Anterior cingulate cortex (tissue), 58 donors: ENCODE measurements at places on chromosomes 11 and 22.

- no peak for DNase-seq
Measured at GRCh38 chr11:92050305-92050704, 174.3 kb upstream of the FAT3 start.

DNA sequence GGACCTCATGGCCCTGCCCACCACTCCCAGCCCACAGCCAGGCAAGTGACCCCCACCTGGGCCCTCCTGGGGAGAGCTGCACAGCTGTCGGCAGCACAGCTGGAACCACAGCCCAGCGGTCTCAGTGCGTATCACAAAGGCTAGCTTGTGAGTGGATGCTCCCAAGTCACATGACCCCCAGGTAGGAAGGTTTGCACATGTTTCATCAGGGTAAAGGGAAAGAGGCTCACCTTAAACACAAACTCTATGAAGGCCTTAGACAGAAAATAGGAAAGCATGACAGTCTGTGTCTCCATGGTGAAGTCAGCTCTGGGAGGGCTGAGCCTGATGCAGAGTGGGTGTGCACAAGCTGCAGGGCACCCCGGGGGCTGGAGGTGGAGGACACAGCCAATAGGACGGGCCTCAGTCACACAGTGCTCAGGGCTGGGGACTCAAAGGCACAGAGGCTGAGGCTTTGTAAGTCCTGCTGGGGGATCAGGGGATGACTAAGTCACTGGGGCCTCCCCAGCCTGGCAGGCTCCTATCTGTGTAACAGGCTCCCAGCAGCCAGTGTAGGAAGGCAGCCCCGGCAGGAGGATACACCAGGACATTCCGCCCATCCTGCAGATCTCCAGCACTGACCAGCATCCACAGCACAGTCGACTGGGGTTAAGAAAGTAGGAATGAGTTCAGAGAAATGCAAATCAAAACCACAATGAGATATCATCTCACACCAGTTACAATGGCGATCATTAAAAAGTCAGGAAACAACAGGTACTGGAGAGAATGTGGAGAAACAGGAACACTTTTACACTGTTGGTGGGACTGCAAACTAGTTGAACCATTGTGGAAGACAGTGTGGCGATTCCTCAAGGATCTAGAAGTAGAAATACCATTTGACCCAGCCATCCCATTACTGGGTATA lies 22.0 kb downstream of the CELSR1 start:
- DNase-seq: no peak

DNA sequence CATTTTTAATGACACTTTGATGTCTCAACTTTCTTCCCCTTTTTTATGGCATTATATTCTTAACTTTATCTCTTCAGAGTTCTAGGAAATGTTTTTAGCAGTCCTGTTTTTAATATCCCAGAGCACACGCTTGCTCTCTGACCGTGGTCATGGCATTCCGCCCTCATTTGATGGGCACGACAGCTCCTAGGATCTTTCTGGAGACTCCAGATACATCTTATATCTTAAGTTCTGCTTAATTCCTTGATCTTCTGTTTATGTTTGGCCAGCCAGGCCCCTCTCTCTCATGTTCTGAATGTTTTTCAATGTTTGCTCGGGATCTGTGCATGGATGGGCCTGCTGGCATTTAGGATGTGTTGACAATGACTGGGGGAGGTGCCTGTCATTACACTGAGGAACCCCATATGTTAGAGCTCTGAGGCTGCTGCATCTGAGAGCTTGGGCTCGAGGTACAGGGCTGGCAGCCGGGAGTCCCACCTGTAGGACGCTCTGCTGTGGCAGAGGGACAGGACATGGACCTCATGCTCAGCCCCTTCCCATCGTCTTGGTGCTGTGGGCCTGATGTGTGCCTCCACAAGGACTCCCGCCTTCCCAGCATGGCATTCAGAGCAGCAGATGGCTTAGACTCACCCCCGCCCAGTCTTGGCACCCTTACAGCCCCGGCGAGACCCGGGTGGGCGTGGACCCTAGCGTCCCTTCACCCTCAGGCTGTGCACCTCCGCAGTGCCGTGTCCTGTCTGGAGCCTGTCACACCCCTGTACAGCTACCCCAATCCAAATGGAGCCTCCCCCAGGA lies 75.0 kb downstream of the CDKN1C start:
- DNase-seq: no peak

- DNase-seq: no peak
Measured at GRCh38 chr22:39859903-39860588, 33.5 kb downstream of the ENTHD1 start.

- DNase-seq: no peak
Measured at GRCh38 chr11:29809121-29809520, 207.7 kb downstream of the KCNA4 start.

DNA sequence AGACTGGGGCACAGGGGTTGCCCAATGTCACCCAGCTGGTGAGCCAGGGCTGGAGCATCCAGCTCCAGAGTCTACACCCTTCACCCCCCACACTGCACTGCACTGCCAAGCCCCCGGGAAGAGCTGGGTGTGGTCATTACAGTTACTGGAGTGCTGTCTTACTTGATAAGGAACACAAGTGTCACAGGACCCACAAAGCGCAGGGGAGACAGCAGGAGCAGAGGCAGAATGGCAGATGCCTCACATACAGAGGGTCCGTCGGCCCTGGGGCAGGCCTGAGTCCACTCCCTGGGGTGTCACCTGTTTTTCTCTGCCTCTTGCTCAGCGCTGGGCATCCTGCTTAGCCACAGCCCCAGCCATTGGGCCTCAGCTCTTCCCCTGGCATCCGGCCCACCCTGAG lies 7.7 kb downstream of the IL2RB start:
- no peak for DNase-seq

- no peak for DNase-seq
Measured at GRCh38 chr22:35685731-35686130, 31.9 kb upstream of the APOL5 start.

GRCh38 chr11:73252577-73253191 lies 19.5 kb upstream of the P2RY6 start:
- no peak for DNase-seq

DNA sequence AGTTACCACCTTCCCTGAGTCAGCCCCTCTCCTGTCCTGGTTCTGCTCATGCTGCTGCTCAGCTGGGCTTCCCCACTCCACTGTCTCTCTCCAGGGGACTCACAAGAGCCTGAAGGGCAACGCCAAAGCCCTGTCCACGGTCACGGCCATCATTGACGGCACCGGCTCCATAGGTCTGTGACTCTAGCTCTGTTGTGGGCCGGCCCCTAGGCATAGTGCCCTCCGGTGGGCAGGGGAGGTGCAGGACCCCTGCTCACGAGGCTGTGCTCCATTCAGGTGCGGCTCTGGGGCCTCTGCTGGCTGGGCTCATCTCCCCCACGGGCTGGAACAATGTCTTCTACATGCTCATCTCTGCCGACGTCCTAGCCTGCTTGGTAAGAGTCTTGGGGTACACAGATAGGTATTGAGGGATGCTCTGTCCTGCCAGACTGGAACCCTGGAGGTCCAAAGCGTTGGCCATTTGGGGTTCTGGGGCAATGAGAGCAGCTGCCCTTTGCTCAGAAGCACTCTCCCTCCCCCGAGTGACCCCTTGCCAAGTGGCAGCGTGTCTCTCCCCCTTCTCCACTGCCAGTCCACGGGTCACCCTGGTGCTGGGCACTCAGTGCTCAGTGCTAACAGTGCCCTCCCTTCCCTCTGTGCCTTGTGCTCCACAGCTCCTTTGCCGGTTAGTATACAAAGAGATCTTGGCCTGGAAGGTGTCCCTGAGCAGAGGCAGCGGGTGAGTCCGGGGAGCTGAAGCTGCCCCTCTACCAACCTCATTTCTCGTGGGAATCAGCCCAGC lies 22.4 kb downstream of the SLC37A2 start:
- DNase-seq: no peak

DNA sequence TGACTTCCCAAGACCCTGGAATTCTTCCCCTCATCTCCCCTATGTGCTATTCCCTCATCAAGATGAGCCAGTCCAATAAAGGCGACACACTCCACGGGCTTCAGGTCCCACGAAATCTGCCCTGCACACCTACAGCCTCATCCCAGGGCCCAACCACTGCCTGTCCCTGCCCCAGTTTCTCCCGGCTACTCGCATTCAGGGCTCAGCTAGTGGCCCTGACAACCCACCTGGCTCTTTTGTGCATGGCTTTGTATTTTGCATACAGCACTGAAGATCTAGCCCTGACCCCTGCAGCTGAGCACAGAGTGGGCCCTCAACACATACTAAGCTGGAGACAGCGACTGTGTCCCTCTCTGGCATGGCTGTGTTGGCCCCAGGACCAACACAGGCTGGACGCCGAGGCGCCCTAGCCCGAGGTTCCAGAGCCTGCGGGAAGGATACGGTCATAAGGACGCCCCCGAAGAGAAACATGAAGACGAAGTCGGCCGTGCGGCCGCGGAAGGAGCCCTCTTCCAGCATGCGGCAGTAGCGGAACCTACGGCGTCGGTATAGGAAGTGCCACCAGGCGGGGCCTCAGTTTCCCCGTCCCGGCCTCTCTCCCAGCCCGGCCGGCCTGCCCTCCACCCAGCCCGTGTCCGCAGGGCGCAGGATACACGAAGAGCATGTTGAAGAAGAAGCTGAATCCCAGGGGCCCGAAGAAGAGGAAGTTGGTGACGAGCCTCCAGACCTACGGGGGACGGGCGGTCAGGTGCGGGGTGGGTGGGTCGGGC lies 710 bp downstream of the DERL3 start:
- no peak for DNase-seq

- DNase-seq: peak; percentile 31
Measured at GRCh38 chr11:102940714-102941588, 14.6 kb downstream of the MMP13 start.

GRCh38 chr22:45211848-45212247 lies 28.8 kb downstream of the KIAA0930 start:
- no peak for DNase-seq

- DNase-seq: no peak
Measured at GRCh38 chr11:74133436-74133835, 37.4 kb downstream of the C2CD3 start.

DNA sequence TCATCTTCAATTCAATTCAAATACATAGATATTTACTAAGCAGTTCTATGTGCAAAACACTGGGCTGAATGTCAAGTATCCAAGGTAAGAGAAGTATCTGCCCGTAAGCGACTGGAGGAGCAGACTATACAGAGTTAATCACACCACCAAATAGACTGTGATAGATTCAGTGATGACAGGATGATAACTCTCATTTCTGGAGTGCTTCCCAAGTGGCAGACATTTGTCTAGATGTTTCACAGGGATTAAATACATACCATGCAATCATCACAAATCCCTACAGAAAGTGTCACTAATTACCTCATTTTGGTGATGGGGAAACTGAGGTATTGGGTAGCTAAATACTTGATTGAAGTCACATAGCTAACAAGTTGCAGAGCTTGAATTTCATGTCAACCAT lies 508.7 kb upstream of the TENM4 start:
- no peak for DNase-seq

- DNase-seq: no peak
Measured at GRCh38 chr22:21816787-21817496, 50.5 kb downstream of the MAPK1 start.

DNA sequence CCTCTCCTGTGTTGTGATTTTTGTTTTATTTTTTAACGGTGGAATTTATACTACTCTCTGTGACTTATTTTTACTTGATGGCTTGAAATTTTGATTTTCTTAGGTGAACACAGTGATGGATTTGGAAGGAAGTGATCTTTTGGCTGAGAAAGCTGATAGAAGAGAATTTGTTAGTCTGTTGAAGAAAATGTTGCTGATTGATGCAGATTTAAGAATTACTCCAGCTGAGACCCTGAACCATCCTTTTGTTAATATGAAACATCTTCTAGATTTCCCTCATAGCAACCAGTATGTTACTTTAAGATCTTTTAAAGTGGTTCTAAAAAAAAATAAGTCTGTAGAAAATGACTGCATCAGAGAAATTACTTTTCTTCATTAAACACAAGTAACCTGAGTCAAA lies 82.1 kb downstream of the HIPK3 start:
- no peak for DNase-seq

DNA sequence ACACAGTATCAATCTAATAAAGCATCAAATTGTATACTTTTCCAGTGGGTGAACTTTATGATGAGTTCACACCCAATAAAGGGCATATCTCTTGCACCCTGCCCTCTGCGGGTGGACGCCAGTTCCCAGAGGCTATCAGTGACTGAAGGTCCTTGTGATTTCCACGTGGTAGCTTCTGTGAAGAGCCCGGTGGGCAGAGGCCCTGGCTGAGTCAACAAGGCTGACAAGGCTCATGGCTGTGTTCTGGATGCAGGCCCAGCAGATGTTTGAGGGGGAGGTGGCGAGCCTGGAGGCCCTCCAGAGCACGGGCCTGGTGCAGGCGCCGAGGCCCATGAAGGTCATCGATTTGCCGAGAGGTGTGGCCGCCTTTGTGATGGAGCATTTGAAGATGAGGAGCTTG lies 71.4 kb downstream of the PIWIL3 start:
- no peak for DNase-seq

DNA sequence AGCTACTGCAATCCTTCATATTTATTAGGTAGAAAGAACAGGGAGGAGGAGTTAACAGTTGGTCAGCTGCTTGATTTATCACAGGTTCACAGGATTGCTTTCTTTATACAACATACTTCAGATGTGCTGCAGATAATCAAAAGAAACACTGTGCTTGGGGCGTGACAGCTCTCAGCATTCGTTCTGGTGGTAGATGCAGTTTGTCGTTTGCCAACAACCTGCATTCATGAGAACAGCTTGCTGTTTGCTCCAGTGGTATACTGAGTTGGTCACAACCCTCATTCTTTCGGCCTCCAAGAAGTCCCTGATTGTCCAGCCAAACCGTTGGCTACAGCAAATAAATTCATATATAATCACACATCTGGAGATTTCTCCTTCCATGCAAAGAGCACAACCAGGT lies 120.5 kb downstream of the ZNF280B start:
- DNase-seq: no peak

DNA sequence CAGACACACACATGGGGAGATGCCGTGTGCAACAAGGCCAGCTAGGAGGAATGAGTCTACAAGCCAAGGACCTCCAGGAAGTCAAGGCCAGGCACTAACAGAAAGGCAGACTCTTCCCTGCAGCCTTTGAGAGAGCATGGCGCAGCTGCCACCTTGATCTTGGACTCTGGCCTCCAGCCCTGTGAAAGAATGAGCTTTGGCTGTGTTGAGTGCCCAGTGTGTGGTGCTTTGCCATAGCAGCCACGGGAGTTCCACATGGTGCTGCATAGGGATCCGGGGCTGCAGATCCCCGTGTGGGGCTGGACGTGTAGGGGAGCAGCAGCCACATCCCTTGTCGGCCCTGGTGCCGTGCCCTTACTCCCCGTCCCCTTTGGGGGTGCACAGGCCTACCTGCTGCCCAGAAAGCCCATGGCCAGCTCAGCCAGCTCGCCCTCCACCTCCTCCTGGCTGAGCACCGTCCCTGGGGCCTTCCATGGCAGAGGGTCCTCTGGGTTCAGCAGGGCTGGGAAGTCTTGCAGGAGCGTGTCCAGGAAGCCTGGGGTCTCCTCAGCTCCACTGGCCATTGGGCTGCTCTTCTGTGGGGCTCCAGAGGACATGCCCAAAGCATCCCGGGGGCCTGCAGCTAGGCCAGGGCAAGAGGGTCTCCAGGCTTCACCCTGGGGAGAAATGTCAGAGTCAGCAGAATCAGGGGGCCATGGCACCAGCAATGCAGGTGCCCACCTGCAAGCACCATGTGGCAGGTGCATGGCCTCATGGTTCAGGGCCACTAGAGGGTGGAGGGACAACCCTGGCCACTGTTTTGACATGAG lies 7.0 kb downstream of the PPM1F start:
- DNase-seq: no peak
